ENCODE measurements at places on chromosomes 3 and 15.

DNA sequence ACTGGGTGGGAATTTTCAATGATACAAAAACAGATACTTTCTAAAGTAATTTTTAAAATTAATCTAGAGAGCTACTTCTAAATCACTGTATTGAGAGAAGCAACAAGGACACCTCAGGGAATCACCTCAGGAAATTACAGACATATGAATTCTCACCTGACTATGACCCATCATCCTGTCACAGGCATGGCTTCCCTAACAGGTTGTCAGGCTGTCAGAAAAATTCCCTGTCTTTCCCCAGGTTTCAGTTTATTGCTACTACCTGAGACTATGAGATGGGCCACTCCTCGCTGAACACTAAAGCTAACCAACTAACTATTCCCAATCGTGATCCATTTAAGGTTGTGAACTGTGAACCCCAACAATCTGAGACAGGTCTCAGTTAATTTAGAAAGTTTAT lies 66.1 kb downstream of the CD200 start:
- no peak for DNase-seq

- no peak for DNase-seq
Observed at GRCh38 chr3:79030157-79030556, 737.6 kb downstream of the ROBO1 start.

DNA sequence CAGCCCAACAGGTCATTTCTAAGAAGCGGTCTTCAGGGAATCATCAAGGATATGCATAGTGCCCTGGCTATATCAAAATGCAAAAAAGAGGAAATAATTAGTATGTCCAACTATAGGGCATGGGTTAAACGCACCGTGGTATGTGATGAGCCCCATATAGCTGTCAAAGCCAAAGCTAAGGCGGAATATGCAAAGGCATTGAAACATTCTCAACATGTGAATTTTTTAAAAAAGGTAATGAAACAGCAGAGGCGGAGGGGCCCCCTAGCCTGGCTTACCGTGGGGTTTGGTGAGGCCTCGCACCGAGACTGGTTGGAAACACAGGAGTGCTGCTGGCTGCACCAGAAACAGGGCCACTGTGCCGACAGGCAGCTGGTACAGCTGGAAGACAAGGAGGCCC lies 23.2 kb downstream of the PLXND1 start:
- no peak for DNase-seq

DNA sequence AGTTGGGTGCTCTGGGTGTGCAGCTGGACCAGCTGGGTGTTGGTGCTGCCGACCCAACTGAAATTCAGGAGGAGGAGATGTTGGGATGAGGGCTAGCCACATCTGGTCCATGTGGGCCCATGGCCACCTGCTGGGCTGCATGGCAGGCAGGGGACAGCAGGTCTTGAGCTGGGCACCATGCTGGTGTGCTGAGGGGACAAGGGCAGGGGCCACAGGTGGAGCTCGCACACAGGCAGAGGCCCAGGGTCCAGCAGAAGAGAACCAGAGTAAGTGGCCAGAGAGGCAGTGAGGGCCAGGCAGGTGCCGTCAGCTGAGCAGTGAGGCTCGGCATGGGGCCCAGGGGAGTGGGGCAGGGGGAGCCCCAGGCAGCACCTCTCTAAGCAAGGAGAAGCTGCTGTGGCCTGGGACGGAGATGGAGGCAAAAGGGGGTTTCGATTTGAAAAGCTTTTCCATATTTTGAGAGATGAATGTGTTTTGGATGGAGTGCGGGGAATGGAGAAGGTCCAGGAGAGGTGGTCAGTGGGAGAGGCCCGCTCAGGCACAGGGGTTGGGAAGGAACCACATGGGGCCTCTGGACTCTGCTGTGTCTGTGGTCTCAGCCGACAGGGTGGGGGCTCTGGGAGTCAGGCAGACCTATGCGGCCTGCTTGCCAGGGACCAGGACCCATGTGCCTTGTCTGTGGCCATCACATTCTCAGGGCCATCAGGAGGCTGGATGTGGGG lies 30.5 kb upstream of the PLXNA1 start:
- no peak for DNase-seq

- no peak for DNase-seq
Observed at GRCh38 chr15:61700803-61701202, 359.4 kb downstream of the VPS13C start.
